ENCODE measurements at places on chromosomes 6 and 20.

DNA sequence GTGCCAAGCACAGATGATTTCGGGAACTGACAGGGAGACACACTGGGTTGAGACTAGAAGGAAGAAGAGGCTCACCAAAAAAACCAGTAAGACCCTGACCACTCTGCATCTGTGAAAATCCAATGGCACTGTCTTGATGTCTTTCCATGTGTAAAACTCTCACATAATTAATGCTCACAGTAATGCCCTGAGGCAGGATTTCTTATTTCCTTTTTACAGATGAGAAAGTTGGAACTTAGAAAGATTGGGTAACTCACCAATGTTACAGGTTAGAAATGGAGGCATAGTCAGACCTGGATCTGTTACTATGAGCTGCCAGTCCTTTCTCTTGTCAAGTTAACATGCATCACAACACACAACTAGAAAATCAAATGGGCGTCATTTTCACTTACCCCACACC is 151.0 kb upstream of the MCHR2 start:
- no peak for ATAC-seq

DNA sequence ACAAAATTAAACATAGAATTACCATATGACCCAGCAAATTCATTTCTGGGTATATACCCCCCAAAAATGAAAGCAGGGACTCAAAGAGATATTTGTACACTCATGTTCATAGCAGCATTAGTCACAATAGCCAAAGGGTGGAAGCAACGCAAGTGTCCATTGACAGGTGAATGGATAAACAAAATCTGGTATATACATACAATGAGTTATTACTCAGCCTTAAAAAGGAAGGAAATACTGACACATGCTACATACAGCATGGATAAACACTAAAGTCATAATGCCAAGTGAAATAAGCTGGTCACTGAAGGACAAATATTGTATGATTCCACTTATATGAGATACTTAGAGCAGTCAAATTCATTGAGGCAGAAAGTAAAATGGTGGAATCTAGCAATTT is 5.3 kb upstream of the STX11 start:
- peak; percentile 15 for ATAC-seq

DNA sequence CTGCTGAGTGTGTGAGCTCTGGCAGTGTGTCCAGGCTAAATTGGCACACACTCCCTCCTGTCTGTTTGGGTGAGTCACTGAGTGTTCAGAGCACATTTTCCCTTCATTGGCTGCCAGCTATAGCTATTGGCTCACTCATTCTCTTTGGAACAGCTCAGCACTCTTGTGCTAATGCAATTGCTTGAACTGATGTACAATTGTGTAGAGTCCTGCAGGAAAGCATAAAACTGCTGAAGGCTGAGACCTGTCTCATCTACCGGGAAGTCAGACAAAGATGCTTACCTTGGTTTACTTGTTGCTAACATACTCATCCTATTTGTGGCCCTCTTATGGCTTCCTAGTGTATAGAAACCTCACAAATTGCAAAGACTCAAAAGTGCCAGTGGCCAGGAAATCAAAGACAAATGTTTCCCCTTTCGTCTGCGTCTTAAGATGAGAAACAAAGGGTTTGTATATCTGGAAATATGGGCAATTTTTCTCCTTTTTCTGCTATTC is 351.0 kb downstream of the BCKDHB start:
- ATAC-seq: no peak

DNA sequence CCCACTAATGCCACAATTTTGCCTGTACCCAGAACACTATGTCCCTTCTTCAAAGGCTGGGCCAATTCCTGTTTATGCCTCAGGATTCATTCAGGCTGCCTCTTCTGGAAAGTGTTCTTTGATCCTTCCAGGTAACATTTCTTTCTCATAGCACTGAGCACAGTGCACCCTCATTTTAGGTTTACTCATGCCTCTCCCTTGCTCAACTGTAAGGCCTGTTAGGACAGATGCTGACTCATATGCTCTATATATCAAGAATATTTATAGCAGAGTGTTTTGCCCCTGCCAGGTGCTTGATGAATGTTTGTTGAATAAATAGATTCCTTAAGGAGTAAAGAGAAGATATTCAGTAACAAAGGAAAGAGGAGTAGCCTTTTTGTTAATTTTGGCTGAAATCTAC is 263.9 kb downstream of the PHF3 start:
- ATAC-seq: no peak

DNA sequence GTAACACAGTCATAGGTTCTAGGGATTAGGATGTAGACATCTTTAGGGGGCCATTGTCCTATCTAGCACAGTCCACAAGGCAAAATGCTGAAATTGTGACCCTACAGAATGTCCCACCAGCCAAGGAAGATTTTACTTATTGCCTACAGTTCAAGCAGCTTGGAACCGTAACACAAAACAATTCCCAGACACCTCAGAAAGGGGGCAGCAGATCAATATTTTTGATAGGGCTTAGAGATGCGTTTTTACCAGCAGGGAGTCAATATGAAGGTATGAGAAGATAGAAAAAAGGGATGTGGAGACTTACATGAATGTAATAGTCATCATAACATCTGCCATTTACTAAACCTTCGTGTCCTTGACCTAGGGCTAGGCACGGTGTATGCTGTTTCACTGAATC is 81.0 kb downstream of the TMEM170B start:
- ATAC-seq: no peak

Data from activated T-helper 17 cell treated with anti-CD3 and anti-CD28 coated beads, Interleukin-2, amount 50 U/mL, for 72 hours (primary cell).